ENCODE measurements at places on chromosomes 3 and 15.

DNA sequence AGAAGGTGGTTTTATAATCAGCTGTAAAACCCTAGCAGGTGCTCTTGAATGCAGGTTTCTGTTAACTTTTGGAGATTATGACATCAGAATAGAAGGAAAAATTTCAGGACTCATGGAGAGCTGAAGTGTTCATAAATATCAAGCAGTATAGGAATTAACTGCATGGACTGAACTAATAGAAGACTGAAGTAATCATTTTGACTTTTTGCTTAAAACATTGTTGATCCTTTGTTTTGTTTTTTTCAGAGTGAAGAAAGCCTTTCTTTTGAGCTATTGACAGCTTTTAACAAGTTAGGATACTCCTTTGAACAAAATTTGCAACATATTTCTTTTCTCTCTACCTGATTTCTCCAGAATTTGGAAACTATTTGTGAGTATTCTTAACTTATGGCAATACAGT lies 70.6 kb upstream of the DAZL start:
- no peak for DNase-seq

DNA sequence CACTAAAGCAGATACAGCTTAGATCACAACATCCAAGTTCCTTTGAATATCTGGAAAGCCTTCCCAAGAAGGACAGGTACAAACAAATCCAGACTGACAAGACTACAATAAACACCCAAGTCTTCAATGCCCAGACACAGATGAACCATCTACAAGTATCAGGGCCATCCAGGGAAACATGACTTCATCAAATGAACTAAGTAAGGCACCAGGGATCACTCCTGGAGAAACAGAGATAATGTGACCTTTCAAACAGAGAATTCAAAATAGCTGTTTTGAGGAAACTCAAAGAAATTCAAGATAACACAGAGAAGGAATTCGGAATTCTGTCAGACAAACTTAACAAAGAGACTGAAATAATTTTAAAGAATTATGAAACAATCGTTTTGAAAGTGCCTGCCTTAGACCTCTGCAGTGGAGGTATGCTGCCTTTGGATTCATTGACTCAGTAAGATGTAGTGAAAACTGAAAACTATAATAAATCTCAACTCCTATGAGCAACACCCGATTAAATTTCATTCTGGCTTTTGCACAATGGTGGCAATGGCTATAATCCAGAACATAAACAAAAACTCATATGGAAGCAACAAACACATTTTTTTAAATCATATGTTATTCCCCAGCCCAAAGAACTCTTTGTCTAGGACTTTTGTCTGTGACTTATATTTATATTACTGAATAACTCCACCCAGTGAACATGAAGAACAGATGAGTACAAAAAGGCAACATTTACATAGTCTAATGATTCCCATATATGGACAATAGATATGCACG lies 12.6 kb upstream of the COL8A1 start:
- DNase-seq: no peak

DNA sequence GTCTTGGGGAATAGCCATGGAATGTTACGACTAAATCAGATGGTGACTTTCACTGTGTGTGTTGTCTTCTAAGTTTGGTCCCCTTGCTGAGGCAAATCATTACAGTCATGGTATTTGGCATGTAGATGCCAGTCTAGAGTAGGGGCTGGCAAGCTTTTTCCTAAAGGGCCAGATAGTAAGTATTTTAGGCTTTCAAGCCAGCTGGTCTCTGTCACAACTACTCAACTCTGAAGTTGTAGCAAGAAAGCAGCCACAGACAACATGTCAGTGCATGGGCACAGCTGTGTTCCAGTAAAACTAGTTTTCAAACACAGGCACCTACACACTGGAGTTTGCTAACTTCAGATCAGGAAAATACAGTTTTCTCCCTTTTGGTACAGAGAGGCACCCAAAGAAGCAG lies 39.3 kb downstream of the CCR3 start:
- DNase-seq: no peak

- DNase-seq: no peak
Observed at GRCh38 chr3:48696156-48696555, 10.4 kb upstream of the NCKIPSD start.

- DNase-seq: no peak
Observed at GRCh38 chr3:159854500-159855124, 134.0 kb upstream of the IL12A start.

DNA sequence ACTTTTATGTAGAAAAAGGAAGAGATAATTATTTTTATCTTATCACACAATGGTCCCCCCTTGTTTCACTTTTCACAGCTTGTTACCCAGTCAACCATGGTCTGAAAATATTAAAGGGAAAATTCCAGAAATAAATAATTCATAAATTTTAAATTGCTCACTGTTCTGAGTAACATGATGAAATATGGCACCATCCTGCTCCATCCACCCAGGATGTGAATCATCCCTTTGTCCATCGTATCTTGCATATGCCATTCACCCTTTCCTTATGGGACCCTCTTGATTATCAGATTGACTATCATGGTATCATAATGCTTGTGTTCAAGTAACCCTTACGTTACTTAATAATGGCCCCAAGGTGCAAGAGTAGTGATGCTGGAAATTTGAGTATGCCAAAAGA lies 43.7 kb downstream of the ANKRD28 start:
- DNase-seq: no peak

- no peak for DNase-seq
Observed at GRCh38 chr3:72938471-72939265, 50.8 kb downstream of the GXYLT2 start.

DNA sequence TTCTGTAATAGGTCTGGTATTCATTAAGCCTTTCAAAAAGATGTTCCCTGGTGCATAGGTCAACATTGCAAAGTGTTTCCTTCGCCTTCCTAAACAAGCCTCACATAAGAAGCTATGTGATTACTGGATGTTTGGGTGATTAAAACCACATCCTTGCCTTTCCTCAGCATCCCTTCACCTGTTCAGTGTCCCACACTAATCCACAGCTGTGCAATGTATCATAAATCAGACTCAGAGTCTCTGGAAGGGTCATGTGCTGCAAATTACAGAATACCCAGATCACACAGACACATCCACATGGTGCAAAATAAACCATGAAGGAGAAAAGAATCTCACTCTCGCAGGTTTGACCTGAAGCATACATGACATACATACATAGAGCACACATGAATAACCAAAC lies 164.7 kb upstream of the NSMCE3 start:
- no peak for DNase-seq

GRCh38 chr3:58551636-58552180 lies 14.7 kb upstream of the ACOX2 start:
- no peak for DNase-seq

DNA sequence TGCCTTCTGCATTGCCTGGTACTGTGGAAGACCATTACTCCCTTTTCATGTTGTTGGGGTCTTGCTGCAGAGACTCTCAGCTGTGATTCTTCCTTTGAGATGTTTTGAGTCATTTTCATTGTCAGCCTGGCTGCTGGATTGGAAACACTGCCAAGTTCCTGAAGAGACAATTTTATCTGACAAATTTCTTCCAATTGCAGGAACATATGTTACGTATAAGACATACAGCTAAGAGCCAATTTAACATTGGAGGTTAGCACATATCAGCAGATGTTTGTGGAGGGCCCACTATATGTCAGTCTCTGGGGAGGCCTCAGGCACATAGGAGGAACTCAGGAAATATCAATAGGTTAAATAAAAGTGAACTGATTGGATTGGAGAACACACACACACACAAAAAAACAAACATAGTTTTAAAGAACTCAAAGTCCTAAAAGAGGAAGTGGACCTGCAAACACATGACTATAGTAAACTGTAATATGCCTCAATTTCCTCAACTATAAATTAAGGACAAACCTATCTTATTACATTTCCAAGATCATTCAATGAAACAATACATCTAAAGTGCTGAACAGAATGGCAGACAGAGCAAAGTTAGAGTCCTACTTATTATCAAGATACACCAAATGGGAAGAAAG lies 172.3 kb downstream of the MYRIP start:
- DNase-seq: no peak

- no peak for DNase-seq
Observed at GRCh38 chr15:66611257-66612053, 45.7 kb upstream of the LCTL start.

DNA sequence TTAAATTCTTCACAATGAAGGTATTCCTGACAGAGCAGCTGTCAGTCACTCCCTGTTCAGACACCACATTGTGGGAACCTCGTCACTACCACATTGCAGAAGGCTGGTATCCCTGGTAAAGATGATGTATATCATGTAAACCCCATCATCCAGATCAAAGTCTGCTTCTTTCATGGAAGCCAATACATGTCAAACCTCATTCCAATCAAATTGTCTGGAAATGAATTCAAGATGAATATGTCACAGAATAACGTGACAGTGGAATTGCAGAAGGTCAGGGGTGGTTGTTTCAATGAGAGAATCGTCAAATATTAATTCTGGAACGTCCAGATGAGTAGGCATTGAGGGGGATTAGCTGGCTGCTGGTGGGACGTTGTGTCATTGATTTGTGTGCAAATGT lies 4.2 kb downstream of the ZIC4 start:
- no peak for DNase-seq

DNA sequence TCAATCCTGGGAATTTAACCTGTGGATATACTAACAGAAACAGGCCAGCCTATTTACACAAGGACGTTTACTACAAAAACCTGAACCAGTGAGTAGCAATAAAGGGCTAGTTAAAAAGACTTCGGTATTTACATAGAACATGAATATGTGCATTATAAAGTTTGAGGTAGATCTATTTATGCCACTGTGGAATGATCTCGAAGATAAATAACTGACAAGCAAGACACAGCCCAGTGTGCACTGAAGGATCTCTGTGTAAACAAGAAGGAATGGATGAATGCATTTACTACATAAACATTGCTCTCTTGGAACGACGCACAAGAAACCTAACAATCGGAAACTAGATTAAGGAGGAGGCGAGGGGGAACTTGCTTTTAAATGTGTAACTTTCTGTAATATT lies 132.0 kb upstream of the NSMCE3 start:
- no peak for DNase-seq

DNA sequence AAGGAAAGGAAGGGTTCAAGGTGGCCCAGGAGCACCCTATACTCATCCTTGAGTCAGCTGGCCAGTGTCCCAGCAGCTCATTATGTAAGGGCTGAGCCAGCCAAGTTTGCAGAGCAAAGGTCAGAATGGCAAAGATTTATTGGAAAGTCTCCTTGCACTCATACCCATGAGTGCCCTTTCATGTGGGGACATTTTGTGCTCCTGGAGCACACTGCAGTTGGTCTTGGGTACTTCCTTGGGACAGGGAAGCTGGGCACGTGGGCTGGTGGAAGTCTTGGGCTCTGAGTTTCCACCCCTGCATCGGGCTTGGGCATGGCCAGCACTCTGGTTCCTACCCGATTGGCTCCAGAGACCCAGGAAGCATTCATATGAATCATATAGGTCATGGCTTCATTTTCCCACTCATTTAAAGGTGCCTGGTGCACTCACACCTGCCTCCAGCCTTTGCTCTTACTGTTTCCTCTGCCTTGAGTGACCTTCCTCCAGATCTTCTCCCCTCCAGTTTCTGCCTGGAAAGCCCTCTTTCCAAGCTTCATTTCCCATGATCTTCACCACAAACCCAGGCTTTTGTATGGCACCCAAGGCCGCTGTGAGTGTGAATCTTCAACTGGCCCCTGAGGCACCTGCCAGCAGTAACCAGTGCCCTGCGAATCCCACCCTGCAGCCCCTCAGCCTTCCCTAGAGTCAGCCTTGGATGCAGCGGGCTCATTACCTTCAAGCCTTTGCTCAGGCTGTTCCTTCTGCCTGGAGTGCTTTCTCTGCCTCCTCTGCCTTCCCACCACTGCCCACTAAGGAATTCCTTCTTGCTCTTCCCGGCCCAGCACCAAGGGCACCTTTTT lies 10.5 kb upstream of the PRKCD start:
- no peak for DNase-seq

DNA sequence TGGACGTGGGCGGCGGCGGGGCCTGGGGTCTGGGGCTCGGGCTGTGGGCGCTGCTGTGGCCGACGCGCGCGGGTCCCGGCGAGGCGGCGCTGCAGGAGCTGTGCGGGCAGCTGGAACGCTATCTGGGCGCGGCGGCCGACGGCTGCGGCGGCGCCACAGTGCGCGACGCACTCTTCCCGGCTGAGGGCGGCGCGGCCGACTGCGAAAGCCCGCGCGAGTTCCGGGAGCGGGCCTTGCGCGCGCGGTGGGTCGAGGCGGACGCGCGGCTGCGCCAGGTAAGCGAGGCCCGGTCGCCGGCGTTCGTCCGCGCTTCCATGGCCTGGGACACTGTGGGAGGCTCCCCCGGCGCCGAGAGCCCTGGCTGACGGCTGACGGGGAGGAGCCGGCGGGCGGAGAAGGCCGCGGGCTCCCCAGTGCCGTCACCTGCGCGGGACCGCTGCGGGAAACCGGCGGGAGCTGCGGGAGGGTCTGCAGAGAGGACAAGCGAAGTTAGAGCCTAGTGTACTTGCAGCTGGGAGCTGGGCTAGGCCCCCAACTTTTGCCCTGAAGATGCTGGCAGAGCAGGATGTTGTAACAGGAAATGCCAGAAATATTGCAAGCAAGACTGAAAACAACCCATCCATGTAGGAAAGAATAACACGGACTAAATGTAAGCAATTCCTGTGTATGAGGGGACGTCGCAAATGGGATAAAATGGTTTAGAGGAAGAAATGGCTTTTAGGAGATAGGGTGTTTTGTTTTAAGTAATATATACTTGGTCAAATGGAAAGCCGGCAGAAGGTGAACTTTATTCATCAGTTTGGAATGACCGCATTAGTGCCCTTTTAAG lies 847 bp downstream of the WHAMM start:
- DNase-seq: no peak

DNA sequence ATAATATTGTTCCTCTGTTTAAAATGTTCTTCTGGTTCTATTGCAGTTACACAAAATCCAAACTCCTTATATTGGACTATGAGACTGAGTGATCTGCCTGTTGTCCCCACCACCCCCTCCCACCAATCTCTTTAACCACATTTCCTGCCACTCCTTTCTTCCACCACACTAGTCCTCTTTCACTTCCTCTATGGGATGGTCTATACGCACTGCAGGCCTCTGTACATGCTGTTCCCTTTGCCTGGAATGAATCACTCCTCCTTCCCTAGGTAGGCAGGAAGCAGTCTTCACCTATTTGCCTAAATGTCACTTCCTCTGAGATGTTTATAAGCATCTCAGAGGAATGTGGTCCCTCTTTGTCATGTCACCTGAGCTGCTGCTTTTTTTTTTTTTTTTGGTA lies 4.0 kb downstream of the MAP2K1 start:
- DNase-seq: no peak

DNA sequence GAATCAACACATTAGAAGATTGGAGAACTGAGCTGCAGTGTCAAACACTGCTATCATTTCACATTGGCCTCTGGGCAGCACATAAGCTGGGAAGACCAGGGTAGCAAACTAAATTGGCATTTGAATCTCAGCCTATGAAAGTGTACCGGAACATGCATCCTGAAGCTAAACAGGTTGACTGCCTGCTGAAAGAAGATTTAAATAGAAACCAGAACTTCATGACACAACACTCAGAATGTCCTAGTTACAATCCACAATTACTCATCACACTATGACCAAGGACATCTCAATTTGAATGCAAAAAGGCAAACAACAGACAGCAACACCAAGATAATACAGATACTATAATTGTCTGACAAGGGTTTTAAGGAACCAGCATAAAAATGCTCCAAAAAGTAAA lies 26.2 kb downstream of the TM2D3 start:
- DNase-seq: no peak

GRCh38 chr3:144433006-144433405 lies 461.4 kb downstream of the DIPK2A start:
- no peak for DNase-seq

- peak; percentile 1 for DNase-seq
Observed at GRCh38 chr3:170007031-170007663, 30.6 kb upstream of the GPR160 start.

GRCh38 chr15:72197460-72198355 lies at the start of gene GRAMD2A:
TSS of gene GRAMD2A (minus strand) at chr15:72197787.
- peak; percentile 23 for DNase-seq

Measured in activated T-cell treated with anti-CD3 and anti-CD28 coated beads for 4 hours (primary cell).